ENCODE measurements at places on chromosomes 6 and 20.
A peak's percentile ranks its signal among the peaks of the same experiment; 100 is the strongest.

GRCh38 chr6:134701301-134701700 is 248.6 kb downstream of the ALDH8A1 start:
- no peak for DNase-seq

DNA sequence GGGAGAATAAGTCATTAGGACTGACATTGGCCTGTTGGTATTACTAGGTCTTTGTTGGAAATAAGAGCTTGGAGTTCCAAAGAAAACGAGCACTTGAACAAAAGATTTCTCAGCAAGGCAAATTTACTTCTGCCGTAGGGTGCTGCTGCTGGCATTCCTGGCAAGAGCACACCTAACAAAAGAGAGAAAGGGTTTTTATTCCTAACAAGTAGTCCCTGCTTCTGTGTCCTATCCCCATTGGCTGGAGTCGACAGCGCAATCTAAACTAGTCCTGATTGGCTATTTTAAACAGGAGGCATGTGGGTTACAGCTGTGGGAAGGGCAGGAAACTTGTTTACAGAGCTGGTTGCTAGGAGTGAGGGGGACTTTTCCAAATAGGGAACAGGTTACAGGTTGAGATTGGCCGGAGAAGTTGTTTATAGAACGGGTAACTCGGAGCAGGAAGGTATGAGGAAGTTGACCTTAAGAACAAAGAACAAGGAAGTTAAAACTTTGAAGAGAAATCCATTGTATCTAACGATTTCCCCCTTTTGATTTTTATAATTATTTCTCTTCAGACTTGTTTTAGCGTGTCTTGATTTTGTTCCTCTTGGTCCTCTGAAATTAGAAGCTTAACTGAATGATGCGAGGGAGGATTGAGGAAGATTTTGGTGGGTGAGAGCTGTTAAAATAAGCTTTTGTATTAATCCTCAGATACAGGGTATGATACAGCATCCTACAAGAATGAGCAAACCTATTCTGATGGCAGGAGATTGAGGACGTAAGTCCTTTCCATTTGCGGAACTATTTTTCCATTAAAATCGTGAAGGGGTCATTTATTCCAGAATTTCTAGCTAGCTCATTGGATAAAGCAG is 3.4 kb upstream of the ZNFX1 start:
- no peak for DNase-seq

DNA sequence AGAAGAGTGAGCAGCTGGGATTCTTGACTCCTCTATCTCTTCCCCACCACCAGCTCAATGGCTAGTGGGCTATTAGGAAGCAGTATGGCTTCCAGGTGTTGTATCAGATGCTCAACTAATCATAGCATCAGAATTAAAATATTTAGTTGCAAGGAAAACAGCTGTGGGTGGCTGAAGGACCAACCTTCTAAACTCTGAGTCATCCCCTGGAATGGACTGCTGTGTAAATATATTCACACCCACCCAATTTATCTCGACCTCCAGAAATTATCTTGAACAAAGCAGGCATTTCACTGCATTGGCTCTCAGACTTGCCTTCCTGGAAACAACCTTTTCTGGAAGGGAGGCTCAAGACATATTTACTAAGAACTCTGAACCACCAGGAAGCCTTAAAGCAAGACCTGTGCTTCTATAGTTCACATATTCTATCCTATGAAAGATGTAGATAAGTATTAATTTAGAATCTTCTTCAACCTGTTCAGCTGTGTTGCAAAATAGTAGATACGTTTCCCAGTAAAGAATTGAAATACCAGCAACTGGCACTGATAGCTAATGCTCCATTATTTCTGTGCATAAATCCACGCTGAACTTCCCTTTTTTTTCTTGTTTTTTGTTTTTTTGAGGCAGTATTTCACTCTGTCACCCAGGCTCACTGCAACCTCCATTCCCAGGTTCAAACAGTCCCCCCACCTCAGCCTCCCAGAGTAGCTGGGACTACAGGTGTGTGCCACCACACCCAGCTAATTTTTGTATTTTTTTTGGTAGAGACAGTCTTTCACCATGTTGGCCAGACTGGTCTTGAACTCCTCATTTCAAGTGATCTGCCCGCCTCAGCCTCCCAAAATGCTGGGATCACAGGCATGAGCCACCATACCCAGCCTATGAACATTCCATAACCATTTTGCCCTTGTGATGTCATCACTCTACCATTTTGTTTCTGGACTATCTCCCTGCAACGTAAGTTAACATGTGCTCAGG is 56.9 kb upstream of the CD2AP start:
- no peak for DNase-seq

DNA sequence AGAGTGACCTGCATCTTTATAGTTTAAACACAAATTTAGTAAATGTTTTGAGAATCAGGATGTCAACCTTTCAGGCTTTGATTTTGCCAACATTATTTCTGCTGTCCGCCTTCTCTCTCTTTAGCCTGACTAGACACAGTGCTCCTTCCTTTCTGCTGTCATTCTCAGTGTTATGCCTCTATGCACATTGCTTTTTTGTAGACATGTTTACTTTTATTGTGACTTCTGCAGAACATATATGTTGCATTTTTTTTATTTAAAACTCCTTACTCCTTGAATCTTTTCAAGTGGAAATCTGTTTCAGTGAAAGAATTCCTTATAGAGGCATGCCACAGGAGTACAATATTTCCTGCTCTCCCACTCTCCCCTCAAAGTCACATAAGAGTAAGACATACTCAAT is 64.2 kb downstream of the LAMA4 start:
- DNase-seq, result no peak

- no peak for DNase-seq
Observed at GRCh38 chr6:23417133-23417532, 708.9 kb upstream of the NRSN1 start.

- no peak for DNase-seq
Observed at GRCh38 chr20:43681991-43682410, 15.1 kb downstream of the MYBL2 start.

DNA sequence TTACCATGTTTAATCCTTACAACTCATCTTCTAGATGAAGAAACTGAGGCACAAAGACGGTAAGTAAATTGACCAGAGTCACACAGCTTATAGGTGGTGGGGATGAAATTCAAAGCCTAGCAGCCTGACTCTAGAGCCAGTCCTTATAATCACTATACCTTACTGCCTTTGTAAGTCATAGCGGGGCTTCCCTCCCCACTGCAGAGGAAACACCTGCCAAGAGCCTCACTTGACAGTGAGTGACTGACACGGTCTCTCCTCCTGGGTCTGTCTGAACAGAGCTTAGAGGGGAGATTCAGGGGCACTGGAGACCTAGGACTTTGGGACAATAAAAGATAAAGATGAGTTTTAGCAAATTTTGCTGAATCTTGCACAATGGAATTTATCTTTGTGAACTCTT is 12.8 kb downstream of the SUN5 start:
- DNase-seq, result peak; percentile 51

DNA sequence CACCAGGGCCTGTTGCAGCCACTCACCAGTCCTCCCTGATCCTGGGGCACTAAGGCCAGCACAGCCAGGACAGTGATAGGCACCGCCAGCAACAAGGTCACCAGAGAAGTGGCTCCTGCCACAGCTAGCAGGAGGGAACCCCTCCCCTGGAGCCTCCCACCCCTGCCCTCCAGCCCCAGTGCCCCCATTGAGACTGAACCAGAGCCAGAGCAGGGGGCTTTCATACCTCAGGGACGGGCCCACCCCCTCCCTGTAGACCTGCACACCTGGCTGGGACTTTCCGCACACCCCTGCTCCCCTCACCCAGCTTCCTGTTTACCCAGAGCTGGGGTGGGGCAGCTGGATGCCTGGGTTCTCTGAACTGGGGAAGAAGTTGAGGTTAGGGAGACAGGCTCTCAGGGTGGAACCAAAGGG is at the start of gene LTB:
Gene LTB, minus strand, starts transcription at position 195 of the 414 bp plus-strand sequence. Its CDS starts 7 bp downstream, at position 188.
- peak; percentile 84 for DNase-seq

DNA sequence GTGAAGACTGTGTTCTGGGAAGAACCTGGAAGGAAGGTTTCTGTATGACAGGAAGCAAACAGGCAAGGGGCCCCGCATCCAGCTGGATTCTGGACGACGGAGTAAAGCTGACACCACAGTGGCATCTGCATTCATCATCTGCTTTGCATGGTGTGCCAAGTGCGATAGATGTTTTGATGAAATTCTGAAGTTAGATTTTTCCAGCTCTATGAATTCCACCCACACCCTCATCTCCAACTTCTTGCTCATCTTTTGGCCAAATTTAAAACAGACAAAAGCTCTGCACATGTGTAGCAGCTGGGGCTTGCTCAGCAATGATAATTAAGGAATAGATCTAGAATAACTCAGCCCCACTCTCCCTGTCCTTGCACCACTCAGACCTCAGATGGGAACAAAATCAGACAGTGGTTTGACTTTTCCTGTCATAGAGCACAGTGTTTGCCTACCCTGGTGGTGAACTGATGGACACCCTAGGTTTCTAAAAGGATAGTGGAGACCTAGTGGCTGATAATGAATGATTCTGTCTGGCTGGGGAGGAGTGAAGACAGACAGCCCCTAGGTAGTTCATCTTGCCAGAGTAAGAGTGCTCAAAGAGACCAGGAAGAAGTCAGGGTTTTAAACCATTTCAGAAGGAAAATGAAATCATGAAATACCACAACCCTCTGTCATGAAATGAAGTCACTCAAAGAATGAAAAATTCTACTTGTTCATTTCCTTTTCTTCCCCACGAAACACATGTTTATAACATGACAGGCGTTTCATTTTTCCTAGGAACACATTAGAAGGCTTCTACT is 85.8 kb downstream of the BCAS1 start:
- DNase-seq, result no peak

GRCh38 chr6:160297310-160297709 is 38.7 kb upstream of the SLC22A2 start:
- DNase-seq, result no peak

GRCh38 chr6:30074331-30075093 is 1.1 kb downstream of the RNF39 start:
- no peak for DNase-seq

DNA sequence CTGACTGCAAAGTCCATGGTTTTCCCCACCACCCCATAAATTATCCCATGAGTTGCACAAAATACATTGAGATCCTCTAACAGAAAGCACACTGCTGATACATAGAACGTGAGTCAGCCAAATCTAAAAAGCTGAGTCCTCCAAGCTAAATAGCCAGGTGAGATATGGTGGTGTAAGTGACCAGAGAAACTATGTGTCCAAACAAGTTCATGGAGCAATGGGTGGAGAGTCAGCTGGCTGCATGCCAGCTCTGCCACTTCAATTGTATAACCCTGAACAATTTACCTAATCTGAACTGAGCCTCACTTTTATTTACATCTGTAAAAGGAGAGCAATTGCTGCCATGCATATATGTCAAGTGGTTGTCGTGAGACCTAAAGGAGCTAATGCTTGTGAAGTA is 9.7 kb downstream of the SNAP25 start:
- DNase-seq, result no peak

DNA sequence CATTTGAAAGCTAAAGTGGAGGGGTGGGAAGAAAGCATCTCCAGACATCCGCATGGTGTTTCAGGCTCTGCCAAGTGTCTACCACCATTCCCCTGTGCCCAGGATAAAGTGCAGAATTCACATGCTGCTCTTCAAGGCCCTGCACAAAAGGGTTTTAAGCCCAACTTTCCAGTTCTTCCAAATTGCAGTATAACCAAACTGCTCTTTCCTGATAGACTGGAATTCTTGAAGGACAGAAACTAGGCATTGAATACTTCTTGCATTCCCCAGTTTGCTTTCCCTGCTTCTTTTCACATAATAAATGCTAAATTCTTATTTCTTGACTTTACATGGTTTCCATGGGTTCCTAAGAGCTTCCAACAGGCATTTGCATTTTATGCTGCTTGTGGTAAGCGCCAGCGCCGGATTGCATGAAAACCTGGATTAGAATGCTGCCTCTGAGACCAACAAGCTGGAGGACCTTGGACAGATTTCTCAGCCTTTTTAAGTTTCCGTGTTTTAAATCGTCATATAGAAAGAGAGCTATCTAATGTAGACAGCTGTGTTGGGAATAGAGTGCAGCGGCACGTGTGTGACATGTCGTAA is 7.9 kb downstream of the SOX4 start:
- DNase-seq, result no peak

Data from DND-41 (cell line).